ENCODE measurements at places on chromosomes 2 and 18. TPM values are rescaled to one million over a fixed set of nuclear protein-coding genes. Genes with fewer than 3 reads are reported as not detected.

FEV gene
- not detected for total RNA-seq

LYPD6B gene
- total RNA-seq: 3.9 TPM

LIMS4 gene
- 2.1 TPM for total RNA-seq

DNA sequence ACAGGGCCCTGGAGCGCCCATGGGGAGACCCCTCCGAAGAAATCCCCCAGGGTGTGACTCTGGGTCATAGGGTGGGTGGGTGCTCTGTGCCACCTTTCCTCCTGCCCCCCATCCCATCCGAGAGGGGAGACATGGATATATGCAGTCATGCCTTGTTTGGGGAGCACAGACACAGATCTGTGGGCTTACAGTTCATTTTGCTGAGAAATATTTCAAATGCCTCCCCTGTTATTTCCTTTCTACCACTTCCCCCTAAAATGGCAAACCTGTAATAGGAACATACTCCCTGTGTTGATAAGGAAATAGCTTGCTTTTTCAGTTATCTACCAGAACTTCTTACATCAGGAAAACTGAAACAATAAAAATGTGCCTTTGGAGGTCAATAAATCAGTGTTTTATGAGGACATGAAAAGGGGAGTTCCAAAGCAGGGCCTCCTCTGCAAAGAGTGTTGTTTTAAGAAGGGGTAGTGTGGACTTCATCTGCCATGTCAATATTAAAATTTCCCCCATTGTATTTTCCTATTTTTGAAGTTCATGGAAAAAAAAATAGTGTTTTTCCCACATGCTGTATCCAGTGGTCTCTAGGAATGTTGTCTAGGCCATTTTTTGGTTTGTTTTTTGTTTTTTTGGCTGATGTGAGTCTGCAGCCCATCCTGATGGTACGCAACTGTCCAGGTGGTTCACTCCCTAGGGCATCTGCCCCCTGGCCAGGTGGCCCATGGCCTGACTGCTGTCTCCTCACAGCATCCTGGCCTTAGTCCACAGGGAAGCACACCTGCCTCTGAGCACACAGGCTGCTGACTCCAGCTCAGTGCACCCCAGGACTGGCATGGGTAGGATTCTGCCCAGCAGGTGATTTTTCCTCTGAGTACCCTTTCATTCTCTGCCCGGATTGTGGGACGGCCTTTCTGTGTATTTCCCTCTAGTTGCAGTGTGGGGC, 3.7 kb downstream of the TNFRSF11A start:
- H3K27ac ChIP-seq: no peak overlapping the region
- H3K4me1 ChIP-seq: peaks cover 18% of the 10 kb centered on the region
- no peak overlapping the region for H3K4me3 ChIP-seq
- peaks cover 35% of the 10 kb centered on the region for H3K27me3 ChIP-seq
- no peak for DNase-seq

FAM237A gene
- not detected for total RNA-seq

- no peaks in the 10 kb centered on the region for H3K36me3 ChIP-seq
- H3K4me3 ChIP-seq: no peak overlapping the region
- no peaks in the 10 kb centered on the region for H3K4me1 ChIP-seq
- no peak overlapping the region for H3K27ac ChIP-seq
- DNase-seq: no peak
- H3K27me3 ChIP-seq: peaks cover 5% of the 10 kb centered on the region
Observed at GRCh38 chr2:26595146-26595545, 46.0 kb downstream of the CIB4 start.

DNA sequence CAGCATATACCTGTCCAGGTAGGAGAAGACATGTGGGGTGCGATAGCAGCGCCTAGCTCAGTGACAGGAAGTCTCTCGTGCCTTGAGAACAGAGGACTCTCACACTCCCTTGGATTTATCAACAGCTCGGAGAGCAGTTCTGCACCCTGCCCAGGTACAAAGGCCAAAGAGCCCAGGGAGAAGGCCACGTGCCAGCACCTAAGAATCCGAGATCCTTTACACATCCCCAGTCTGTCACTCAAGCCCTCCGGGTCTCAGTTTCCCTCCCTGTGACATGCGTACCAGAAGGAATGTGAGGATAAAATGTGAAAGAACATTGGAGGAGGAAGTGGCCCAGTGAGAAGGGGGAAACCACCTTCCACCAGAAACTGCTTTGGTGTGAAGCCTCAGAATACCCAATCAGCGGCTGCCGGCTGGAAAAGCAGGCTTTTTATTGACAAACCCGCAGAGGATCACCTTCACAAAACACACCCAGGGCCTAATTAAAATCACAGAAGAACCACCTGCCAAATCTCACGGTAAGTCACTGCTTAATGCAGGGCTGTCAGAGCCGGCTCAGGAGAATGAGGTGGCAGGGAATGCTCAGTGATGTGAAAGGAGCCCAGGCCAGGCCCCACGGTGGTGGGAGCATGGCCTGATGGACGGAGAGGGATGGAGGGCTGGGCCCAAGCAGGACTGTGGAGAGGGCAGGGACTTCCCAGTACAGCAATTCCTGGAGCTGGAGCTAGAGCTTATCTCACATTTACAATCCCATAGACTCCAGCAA, 66.3 kb downstream of the MYO5B start:
- H3K4me1 ChIP-seq: no peaks in the 10 kb centered on the region
- H3K27me3 ChIP-seq: no peaks in the 10 kb centered on the region
- H3K4me3 ChIP-seq: no peak overlapping the region
- no peaks in the 10 kb centered on the region for H3K36me3 ChIP-seq

ACADL gene
- 0.45 TPM for total RNA-seq

GRCh38 chr2:108573061-108573460, 38.8 kb downstream of the LIMS1 start:
- no peak for DNase-seq
- no peaks in the 10 kb centered on the region for H3K27me3 ChIP-seq
- no peak overlapping the region for H3K4me3 ChIP-seq
- H3K36me3 ChIP-seq: no peaks in the 10 kb centered on the region
- peaks cover 28% of the 10 kb centered on the region for H3K4me1 ChIP-seq

- H3K36me3 ChIP-seq: no peaks in the 10 kb centered on the region
- H3K27ac ChIP-seq: no peak overlapping the region
- H3K4me1 ChIP-seq: no peaks in the 10 kb centered on the region
- no peak for DNase-seq
- no peak overlapping the region for H3K4me3 ChIP-seq
Observed at GRCh38 chr2:64374686-64375085, 79.3 kb upstream of the LGALSL start.

- H3K4me1 ChIP-seq: peaks cover 8% of the 10 kb centered on the region
- no peaks in the 10 kb centered on the region for H3K36me3 ChIP-seq
- no peaks in the 10 kb centered on the region for H3K27me3 ChIP-seq
- DNase-seq: no peak
- H3K4me3 ChIP-seq: no peak overlapping the region
- H3K27ac ChIP-seq: no peak overlapping the region
Observed at GRCh38 chr2:172279813-172280212, 147.6 kb upstream of the ITGA6 start.

DNA sequence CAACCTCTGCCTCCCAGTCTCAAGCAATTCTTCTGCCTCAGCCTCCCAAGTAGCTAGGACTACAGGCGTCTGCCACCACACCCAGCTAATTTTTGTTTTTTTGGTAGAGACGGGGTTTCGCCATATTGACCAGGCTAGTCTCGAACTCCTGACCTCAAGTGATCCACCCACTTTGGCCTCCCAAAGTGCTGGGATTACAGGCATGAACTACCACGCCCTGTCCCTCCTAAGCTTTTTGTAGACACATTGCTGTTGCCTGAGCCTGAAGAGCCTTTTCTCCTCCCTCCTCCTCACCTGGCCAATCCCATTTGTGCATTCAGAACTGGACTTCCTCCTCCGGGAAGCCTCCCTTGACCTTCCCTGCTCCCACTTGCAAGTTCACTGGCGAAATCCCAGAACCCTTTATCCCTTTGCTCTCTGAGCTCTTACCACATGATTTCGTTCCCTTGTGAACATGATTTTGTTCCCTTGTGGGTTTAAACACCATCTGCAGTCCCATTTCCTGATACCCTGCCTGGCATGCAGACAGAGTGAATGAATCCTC, 2.6 kb downstream of the C2orf72 start:
- no peaks in the 10 kb centered on the region for H3K4me1 ChIP-seq
- no peak overlapping the region for H3K4me3 ChIP-seq
- H3K27ac ChIP-seq: no peak overlapping the region
- DNase-seq: no peak

- no peak for DNase-seq
- no peaks in the 10 kb centered on the region for H3K4me1 ChIP-seq
- no peak overlapping the region for H3K27ac ChIP-seq
- no peaks in the 10 kb centered on the region for H3K36me3 ChIP-seq
- H3K27me3 ChIP-seq: no peaks in the 10 kb centered on the region
- H3K4me3 ChIP-seq: no peak overlapping the region
Observed at GRCh38 chr2:215660687-215661086, 224.8 kb upstream of the FN1 start.

CTAGE1 gene
- total RNA-seq: not detected

SIX3 gene
- not detected for total RNA-seq

EFR3B gene
- 12.9 TPM for total RNA-seq

- H3K27me3 ChIP-seq: no peaks in the 10 kb centered on the region
- no peaks in the 10 kb centered on the region for H3K36me3 ChIP-seq
- DNase-seq: no peak
- no peaks in the 10 kb centered on the region for H3K4me1 ChIP-seq
- no peak overlapping the region for H3K4me3 ChIP-seq
Observed at GRCh38 chr2:133718688-133719201, 150.5 kb upstream of the NCKAP5 start.

ZNF142 gene
- 29.4 TPM for total RNA-seq

DNA sequence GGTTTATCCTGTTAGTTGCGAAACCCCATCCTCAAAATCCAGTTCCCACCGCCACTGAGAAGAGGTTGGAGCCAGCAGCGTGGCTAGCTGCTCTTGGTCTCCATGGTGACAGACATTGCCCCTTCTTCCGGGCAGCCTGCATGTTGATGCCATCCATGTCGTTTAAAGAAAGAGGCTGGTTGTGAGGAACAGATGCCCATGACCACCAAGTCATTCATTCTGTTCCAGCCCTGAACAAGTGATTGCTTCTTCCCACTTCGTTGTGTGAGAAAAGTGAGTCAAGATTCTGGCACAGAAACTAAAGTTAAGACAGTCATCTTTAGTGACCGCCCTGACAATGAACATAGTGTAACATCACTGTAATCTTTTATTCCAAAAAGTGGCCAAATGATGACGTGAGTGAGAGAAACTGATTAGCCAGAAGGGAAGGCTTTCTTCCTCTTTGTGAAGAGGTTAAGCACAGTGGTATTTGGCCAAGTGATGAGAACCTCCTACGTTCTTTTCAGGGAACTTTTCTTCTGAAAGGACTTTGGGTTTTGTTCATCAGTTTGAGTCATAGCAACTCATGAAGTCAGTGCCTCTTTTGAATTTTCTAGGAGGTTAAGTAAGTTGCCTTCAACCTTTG, 272.5 kb downstream of the GALR1 start:
- H3K36me3 ChIP-seq: no peaks in the 10 kb centered on the region
- no peaks in the 10 kb centered on the region for H3K4me1 ChIP-seq
- H3K27me3 ChIP-seq: no peaks in the 10 kb centered on the region
- peak; percentile 38 for DNase-seq
- no peak overlapping the region for H3K27ac ChIP-seq
- H3K4me3 ChIP-seq: no peak overlapping the region

DNA sequence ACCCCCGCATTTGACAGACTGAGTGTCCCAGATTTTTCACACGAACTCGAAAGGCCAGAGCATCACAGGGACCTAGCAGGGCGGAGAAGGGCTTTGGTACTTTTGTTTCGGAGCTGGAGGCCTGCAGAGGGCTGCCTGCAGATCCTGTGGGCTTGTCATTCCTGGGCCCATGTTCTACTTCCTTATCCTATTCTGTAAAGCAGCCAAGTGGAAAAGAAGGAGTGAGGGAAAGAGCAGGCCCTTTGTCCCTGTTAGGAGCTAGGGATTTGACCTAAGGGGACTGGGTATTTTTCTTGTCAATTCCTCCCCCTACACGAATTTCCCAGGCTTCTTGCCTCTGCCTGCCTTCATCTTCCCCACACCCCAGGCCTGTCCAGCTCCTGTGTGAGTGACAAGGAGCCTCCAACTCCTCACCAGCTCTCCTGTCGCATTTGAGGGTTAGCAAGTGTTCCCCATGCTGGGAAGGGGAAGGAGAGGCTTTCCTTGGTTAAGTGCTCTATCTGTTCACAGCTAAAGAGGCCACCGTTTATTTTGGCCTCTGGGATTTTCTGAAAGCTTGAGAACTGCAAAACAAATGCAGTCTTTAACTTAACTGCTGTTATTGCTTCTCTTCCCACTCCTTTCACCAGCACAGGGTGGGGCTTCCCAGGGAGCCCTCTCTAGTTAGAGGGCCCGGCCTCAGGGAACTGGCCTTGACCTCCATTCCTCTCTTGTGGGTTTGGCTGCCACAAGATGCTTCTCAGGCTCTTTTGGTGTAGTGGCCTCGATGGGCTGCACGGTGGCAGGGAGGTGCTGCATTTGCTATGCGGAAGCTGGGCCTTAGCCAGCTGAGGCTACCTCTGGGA, 61.2 kb downstream of the SGPP2 start:
- no peaks in the 10 kb centered on the region for H3K36me3 ChIP-seq
- peaks cover 24% of the 10 kb centered on the region for H3K4me1 ChIP-seq
- no peaks in the 10 kb centered on the region for H3K27me3 ChIP-seq
- no peak overlapping the region for H3K4me3 ChIP-seq
- DNase-seq: no peak
- peak overlapping the region; percentile 85 for H3K27ac ChIP-seq

DNAH7 gene
- total RNA-seq: 0.42 TPM

GRCh38 chr2:131425231-131425941, 50.5 kb upstream of the TUBA3D start:
- H3K4me1 ChIP-seq: no peaks in the 10 kb centered on the region
- H3K36me3 ChIP-seq: no peaks in the 10 kb centered on the region
- DNase-seq: no peak
- no peak overlapping the region for H3K27ac ChIP-seq
